ENCODE measurements at places on chromosomes 4 and X.

DNA sequence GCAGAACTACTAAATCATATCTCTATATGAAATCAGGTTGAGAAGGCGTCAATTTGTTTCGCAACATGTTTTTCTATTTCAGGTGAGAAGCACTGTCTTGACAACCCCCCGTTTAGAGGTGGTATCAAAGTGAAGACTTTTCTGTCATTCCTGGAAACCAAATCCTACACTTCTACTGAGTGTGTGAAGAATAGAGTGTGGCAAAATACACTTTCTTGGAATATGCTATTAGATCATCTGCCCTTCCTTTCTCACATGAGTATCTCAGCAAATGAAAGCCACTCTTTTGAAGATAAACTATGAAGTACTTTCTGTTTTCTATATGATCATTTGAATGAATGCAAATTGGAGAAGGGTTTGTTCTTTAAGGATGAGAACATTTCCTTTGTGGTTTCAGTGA lies 174.0 kb upstream of the FMR1 start:
- DNase-seq, result no peak

DNA sequence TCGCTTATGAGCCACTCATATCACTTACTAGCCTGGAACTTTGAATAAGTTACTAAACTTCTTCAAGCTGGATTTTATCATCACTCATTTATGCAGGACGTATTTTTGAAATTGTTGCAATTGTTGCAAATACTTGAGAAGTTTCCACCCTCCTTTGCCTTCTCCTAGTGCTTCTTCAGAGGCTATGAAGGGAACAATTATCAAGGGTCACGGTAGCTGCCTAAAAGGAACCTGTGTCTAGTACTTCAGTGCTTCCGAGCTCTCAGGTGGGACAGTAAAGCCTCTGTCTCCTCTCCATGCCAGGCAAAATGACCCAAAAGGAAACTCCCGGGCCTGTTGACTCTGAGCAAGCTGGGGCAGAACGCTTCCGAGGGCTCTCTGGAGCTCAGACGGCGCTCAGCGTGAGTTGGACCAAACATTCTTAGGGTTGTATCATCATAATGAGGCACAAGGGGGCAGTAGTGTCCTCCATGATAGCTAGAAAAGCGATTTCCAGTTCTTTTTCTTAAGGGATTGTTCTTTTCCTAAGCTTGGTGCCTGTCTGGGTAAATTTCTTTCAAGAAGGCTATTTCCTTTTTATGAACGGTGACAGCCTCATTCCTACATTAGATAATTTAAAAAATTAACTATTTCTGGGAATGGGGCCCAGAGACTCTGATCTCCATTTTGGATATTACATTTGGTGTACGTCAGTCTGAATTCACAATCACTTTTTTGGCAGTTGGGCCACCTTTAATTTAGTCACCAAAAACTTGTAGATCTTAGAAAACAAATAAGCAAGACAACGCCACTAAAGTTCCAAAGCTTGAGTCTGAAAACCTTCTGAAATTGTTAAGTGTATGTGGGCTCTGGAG lies 73.1 kb downstream of the PACRGL start:
- DNase-seq, result no peak

GRCh38 chrX:72021975-72022374 lies 109.7 kb downstream of the RTL5 start:
- DNase-seq, result no peak

DNA sequence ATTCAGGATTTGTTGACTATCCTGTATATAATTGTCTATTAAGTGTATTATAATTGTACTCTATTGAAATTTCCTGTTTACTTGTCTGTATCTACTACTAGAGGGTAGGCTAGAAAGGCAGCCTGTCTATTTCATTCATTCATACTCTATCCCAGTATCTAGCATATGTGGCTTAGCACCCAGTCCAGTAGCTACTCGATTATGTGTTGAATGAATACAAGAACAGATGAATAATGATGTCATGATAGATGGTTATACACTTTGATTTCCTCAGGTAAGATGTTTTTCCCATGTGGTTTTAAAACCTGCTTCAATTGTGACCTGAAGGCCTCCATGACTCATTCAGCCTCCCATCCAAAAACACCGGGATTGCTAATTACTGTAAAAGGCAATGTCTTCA lies 68.0 kb downstream of the IL21 start:
- DNase-seq, result no peak

DNA sequence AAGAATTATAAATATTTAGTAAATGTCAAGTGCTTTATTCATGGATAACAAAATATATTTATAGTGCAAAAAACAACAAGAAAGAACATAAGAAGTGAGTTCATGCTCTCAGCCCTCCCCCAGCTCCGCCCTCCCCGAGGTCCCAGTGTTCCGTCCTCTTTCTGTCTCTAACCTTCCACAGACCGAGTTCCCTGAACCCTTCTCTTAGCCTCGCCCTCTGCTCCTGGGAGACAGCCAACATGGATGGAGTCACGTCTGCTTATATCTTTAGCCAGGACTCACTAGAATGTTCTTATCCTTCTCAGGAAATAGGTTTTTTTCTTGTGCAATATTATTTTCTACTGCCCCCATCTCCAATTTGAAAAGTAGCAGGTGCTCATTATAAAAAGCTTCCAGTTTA lies 40.1 kb upstream of the HELT start:
- DNase-seq, result no peak

DNA sequence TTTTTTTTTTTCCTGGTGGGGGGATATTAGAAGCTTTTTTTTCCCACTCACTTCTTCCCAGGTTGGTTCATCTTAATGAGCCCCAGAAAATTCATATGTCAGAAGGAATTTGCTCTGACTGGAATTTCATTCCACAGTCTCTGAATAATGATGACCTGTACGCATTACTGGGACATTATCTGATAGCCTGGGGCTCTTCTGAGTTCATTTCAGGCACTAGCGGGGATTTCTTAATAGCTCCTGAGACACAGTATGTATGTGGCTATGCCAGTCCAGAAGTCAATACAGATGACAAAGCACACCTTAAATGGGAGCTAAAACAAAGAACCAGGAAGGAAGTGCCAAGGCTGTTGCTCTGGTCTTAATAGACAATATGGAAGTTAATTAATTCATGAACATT lies 295.2 kb upstream of the IGFBP7 start:
- no peak for DNase-seq

DNA sequence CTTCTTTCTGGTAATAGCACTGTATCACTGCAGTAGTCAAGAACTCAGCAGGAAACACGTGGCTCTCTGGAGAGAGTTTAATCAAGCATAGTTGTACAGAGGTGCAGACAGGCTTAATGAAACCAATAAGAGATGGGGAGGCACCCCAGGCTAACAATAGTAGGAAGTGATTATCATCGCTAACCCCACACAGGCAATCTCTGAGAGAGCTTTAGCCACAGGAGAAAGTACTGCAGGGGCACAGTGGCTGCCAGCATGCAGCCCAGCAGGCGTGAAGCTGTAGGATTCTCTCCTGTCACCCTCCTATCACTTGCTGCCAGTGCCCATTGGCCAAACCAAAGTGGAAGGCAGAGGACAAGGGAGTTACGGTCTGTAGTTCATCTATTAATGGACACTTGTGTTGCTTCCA lies 450.0 kb upstream of the RASGEF1B start:
- DNase-seq, result no peak

DNA sequence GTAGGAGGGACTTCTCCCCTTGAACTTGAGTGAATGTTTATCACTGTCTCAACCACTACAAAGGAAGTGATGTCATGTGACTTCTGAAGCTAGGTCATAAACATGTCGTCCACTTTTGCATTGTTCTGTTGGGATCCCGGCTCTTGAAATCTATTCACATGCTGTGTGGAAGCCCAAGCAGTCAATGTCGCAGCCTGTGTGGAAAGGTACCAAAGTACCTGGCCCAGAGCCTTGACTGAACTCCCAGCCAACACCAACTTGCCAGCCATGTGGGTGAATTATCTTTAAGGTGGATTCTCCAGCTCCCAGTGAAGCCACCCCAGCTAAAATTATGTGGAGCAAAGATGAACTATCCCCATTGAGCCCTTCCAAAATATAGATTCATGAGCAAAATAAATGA lies 85.0 kb upstream of the USP38 start:
- DNase-seq, result no peak

DNA sequence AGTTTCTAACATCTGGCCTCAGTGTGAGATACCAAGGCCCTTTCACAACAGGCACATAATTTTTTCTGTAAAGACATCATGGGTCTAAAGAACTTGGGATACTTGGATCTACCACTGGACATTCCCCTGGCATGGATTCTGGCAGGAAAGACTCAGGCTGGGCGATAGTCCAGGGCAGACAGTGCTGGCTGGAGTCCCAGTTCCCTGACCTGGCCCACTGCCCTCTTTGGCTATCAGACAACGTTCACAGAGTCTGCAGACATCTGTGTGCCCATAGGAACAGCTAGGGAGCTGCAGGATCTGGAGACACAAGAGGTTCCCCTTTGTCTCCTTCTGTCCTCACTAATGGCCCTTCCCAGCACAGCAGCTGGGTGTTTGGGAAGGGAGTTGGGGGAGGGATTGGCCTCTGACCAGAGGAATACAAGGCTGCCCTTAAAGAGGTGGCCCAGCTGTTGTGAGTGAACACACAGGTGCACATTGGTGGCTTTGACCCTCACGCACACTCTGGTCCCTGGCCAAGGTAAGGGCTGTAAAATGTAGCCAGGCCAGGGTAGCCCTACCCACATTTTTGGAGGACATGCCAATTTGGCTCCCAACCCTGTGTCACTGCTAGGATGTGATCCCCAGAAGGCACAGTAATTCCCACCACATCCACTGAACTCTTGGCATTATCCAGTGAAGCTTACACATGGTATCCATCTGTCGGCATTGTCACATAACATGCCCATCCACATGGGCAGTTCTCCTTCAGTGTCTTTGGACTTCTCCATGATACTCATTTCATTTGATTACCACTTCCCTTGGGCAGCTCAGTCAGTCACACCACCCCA lies 72.3 kb downstream of the SOX3 start:
- no peak for DNase-seq

- DNase-seq, result no peak
Observed at GRCh38 chr4:42716996-42717395, 60.1 kb upstream of the ATP8A1 start.

All from activated CD8-positive, alpha-beta memory T cell treated with anti-CD3 and anti-CD28 coated beads for 1 hour (primary cell).